T1000 (cell line): ENCODE measurements at places on chromosomes 11 and 22.

- no peak for DNase-seq
Measured at GRCh38 chr11:47268448-47269001, 1.4 kb upstream of the MADD start.

- DNase-seq: peak; percentile 39
Measured at GRCh38 chr22:36413022-36413775, 25.4 kb upstream of the MYH9 start.

DNA sequence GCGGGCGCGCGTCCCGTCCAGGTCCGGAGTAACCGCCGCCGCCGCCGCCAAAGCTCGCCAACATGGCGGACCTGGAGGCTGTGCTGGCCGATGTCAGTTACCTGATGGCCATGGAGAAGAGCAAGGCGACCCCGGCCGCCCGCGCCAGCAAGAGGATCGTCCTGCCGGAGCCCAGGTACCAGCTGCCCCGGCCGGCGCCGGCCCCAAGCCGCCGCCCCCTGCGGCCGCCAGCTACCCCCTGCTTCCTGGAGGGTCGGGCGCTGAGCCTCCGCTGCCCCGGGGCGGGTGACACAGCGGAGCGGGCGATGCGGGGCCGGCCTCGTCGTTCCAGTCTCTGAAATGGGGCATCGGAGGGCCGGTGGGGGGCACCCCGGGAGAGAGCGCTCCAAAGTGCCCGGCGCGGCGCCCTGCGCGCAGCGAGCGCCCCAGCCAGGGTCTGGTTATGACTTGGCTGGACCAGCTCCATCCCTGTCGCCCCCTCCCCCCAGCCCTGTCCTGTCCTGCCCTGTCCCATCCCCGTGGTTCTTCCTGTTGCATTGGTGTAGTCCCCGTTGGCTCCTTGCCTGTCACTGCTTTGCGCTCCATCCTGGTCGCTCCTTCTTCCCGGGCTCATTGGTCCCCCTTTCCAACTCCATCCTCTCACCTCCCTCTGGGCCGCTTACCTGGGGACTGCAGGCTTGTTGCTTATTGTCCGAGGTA, 653 bp downstream of the GRK3 start:
- no peak for DNase-seq

- no peak for DNase-seq
Measured at GRCh38 chr11:75184757-75185425, 34.0 kb downstream of the SLCO2B1 start.

- no peak for DNase-seq
Measured at GRCh38 chr11:86228269-86229038, 16.1 kb upstream of the EED start.

- no peak for DNase-seq
Measured at GRCh38 chr11:57972013-57972367, 51.7 kb upstream of the OR9Q1 start.

DNA sequence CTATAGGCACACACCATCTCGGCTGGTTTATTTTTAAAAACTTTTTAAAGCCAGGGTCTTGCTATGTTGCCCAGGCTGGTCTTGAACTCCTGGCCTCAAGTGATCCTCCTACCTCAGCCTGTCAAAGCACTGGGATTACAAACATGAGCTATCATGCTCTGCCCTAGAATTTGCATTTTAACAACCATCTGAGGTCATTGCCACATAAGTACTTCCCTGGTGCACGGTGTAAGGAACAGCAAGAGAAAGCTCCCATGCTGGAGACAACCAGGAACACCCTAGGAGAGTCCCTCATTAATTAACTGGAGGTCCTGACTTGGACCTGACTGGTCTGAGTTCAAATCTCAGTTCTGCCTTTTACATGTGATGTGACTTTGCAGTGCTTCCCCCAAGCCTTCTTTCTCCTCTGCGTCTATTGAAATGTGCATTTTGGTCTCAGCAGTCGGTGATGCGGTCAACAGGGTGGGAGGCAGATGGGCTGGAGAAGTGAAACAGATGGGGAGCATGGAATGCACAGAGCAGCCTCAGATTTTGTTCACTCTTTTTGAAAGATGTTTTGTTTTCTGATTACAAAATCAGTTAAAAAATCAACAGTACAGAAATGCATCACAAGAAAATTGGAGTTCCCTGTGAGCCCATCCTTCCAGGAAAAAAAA, 146.5 kb downstream of the MYO18B start:
- DNase-seq: no peak
